ELR (cell line): ENCODE measurements at places on chromosomes 11 and 22.

DNA sequence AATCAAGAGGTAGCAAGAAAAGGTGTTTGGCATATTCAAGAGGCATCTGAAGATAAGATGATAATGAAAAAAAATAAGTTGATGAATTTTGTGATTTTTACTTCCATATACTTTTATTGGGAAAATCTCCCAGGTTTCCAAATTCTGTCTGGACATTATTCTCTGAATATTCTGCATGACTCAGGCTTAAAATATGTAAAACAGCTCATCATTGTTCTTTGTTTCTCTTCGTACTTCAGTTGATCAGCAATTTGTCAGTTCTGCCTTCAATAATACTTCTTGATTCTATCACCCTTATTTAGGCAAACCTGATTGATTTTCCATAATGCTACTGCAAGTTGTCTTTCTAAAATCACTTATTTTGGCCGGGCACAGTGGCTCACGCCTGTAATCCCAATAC is 30.2 kb downstream of the GTF2H1 start:
- DNase-seq, result peak; percentile 76

- no peak for DNase-seq
Observed at GRCh38 chr22:48607901-48608662, 1219.6 kb downstream of the BRD1 start.

GRCh38 chr11:76185931-76186401 is 20.3 kb downstream of the WNT11 start:
- DNase-seq, result no peak

DNA sequence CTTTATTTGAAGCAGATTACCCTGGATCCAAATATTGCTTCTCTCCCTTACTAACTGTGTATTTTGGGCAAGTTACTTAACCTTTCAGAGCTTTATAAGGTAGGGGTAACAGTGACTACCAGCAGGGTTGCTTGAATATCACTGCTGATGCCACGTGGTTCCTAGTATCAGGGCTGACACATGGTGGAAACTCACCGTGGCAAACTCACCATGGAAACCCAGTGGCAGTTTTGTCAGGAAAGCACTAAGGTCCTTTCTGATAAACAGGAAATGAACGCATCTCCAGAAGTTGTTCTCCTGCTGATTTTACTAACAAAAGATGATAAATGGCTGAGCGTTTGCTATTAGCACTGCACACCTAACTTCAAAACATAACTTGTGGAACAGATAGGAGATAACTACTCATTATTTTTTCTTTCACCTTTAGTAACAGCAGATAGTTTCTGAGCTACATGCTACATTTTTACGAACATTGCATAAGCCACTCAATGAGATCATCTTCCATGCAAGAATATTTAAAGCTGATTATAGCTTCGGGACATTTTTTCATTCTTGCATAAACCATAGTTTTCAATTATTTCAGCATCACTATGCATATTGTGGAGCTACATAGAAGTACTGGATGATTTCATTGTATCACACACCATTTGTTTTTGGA is 59.7 kb upstream of the RAG2 start:
- peak; percentile 14 for DNase-seq

DNA sequence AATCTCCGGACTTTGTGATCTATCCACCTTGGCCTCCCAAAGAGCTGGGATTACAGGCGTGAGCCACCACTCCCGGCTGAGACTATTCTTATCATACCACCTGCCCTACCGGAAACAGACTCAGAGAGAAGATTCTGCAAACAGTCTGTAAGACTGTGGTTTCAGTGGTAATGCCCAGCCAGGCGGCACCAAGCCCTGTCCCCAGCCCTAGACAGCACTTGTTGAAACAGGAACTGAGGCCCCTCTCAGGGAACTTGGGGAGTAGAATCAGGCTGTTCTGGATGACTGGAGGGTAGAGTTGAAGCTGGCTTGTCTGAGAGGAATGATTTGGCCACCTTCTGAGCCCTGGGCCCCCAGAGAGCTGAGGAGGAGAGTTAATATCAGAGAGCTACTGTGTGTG is 1.3 kb upstream of the INSC start:
- no peak for DNase-seq
